Adrenal gland (tissue), 19 donors: ENCODE measurements at places on chromosomes 2 and 18. TPM values are rescaled to one million over a fixed set of nuclear protein-coding genes. Genes with fewer than 3 reads are reported as not detected.

DNA sequence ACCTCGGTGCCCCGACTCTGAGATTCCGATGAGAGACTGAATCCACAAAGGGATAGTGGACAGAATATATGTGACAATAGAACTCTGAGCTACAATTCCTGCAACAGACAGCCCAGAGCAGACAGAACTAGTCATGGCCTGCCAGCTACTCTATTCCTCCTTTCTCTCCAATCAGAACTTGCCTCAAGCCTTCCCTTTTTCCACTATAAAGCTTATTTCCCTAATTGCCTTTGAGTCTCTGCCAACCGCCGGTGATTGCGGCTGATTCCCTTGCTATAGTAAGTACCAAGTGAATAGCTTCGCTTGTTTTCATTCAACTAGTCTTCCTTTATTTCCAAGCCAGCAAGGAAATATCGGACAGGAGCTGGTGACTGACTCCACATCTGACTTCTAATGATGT is 96.8 kb downstream of the DSC3 start:
- H3K36me3 ChIP-seq: no peaks in the 10 kb centered on the region
- H3K4me3 ChIP-seq: no peak overlapping the region
- no peaks in the 10 kb centered on the region for H3K27me3 ChIP-seq
- no peak for DNase-seq
- H3K4me1 ChIP-seq: no peaks in the 10 kb centered on the region
- H3K27ac ChIP-seq: no peak overlapping the region

- H3K4me1 ChIP-seq: no peaks in the 10 kb centered on the region
- no peaks in the 10 kb centered on the region for H3K36me3 ChIP-seq
- no peak overlapping the region for H3K4me3 ChIP-seq
- no peaks in the 10 kb centered on the region for H3K27me3 ChIP-seq
- no peak for DNase-seq
These were observed 18.7 kb upstream of the TMBIM1 start for GRCh38 chr2:218310853-218311540.

The ARL5A gene
- 54.7 TPM for total RNA-seq

GRCh38 chr18:33660696-33661310 is 82.8 kb downstream of the ASXL3 start:
- H3K36me3 ChIP-seq: no peaks in the 10 kb centered on the region
- H3K27ac ChIP-seq: no peak overlapping the region
- DNase-seq: no peak
- H3K4me1 ChIP-seq: no peaks in the 10 kb centered on the region

DNA sequence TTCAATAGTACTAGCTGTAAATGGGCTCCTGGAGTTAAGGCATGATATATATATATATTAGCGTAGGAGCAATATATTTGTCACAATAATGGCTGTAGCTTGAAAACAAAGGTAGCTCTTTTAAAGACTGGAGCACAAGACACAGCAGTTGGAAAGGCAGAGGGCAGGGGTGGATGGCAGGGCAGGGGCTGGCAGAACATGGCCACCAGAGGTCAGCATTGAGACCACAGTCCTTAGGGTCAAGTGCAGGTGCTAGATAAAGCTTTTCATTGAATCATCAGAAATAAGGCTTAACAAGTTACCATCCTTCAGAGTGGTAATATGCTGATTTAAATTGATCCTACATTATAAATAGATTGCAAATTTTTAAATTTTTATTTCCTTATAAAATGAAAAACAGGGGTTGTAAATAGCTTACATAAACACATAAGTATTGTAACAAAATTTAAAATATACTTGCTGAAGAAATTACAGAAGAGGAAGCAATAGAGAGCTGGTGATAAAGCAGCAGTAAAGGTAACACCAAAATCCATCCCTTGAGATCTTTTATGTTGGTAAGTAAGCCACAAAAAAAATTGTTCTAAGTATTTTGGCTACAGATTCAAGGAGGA is 161.2 kb upstream of the PIEZO2 start:
- no peaks in the 10 kb centered on the region for H3K27me3 ChIP-seq
- H3K4me1 ChIP-seq: peaks cover 14% of the 10 kb centered on the region
- H3K36me3 ChIP-seq: no peaks in the 10 kb centered on the region
